DND-41 (cell line): ENCODE measurements at places on chromosomes 12 and 14.

DNA sequence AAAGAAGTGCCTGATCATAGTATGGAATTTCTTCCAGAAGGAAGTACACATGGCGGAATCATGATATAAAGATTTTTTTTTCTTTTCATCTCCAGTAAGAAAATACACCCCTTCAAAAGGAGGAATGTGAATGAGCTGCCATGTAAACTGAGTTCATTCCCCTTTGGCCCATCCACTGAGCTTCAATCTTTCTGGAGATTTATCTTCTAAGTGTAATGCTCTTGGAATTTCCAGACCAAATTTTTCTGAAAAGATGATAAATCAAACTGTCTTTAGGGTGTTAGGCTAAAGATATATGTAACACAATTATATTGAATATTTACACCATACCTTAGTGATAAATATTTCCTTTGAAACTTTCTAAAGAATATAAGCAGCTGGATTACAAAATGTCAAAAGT lies 5.2 kb downstream of the DCN start:
- no peak for DNase-seq

- DNase-seq, result no peak
Measured at GRCh38 chr12:49974231-49974675, 1.5 kb downstream of the AQP6 start.

- no peak for DNase-seq
Measured at GRCh38 chr12:111578276-111578970, 20.7 kb downstream of the ATXN2 start.

DNA sequence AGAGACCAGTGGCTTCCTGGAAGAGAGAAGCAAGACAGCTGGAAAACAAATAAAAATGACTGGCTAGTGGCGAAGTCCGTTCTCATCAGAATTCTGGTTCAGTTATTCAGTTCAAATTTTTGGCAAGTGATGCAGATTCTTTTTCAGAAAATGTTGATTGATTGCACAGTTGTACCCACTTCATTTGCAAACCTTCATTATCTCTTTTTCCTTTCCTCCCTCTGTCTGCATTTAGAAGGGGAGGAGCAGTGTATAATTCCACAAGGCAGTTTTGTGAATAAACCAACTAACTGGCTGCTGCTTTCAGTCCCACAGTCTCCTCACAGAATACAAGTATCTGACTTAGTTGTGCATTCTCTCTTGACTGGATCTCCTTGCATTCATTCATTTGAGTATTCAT lies 417.5 kb downstream of the NPAS3 start:
- no peak for DNase-seq

DNA sequence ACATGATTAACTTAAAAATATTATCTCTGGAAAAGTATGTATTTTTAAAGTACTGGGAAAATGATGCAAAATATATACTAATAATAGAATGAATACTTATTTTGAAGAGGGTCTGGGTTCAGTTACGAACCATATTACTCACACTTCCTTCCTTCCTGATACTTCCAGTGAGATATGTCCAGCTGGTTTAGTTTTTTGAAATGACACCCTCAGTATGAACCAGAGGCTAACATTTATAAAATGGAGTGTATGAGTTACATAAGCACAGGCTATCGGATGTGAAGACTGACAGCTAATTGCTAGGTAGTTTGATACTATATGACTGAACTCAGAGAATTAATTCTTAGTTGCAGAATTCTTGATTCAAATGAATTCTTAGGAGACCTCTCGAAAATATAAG lies 122.9 kb downstream of the OTOGL start:
- DNase-seq, result no peak

GRCh38 chr12:111412007-111412829 lies 6.5 kb downstream of the SH2B3 start:
- peak; percentile 50 for DNase-seq

DNA sequence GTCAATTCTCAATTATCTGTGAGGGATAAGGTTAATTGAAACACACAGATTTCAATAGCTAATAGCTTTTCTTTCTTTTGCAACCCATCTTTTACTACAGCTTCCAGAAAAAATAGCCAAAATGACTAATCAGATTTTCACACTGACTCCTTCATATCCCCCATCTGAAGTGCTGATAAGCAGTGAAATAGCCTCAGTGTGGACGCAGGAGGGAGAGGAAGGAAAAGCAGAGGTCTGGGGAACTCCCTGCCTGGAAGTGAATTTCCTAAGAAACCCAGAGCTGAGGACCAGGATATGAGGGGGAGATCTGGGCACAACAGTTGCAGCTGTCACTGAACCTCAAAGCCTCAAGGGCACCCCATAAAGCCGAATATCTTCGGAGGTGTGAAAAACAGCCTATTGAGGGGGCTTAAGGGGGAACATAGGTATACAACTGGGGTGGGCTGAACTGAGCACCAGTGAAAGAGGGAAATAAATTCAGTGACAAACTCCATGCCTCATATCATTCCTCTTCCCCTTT lies 60.9 kb downstream of the EMP1 start:
- no peak for DNase-seq

DNA sequence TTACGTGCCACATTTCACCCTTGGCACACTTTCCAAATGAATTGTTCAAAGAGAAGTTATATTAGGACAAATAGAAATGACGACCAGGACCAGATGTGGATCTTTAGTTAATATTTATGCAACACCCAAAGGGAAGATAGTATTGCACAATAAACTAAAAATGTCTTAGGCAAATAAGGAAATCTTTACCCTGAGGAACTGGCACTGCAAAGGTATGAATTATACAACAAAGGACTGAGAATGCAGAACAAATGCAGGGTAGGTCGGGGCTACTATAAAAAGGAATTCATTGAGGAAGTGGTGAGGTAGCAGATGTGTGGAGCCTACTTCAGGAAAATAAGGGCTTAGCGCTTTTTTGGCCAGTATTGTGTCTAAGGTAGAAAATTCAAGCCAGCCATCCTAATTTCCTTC lies 3.9 kb upstream of the TMTC2 start:
- DNase-seq, result no peak

DNA sequence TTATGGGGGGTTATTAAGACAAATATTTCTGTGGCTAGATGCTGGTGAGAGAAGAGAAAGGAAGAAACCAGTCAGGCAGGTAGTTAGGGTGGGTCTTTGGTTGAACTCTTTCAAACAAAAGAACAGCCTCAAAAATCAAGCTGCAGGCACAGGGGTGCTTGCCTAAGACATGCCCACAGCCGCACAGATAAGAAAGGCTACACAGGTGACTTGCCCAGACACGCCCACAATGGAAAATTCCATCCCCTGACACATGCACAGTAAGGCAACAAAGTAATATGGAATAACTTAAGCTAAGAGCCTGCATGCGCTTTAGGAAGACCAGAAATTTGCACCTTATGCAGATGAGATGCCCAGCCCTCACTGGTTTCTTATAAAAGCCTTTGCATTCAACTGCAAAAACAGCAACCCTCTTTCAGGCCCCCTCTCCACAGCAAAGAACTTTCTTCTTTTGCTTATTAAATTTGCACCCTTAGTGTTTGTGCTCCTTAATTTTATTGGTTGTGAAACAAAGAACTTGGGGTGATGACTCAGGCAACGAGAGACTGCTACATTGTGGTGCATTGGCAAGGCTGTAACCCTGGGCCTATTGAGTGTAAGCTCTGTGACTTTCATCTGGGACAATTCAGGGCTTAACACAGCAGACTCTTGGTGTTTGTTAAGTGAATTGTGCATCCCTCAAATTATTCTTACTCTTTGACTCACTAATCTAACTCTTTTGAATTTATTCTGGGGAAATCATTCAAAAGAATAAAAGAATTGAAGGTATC lies 149.4 kb downstream of the RPAP3 start:
- DNase-seq, result no peak

GRCh38 chr14:105398726-105399465 lies 558 bp downstream of the TEX22 start:
- peak; percentile 76 for DNase-seq

DNA sequence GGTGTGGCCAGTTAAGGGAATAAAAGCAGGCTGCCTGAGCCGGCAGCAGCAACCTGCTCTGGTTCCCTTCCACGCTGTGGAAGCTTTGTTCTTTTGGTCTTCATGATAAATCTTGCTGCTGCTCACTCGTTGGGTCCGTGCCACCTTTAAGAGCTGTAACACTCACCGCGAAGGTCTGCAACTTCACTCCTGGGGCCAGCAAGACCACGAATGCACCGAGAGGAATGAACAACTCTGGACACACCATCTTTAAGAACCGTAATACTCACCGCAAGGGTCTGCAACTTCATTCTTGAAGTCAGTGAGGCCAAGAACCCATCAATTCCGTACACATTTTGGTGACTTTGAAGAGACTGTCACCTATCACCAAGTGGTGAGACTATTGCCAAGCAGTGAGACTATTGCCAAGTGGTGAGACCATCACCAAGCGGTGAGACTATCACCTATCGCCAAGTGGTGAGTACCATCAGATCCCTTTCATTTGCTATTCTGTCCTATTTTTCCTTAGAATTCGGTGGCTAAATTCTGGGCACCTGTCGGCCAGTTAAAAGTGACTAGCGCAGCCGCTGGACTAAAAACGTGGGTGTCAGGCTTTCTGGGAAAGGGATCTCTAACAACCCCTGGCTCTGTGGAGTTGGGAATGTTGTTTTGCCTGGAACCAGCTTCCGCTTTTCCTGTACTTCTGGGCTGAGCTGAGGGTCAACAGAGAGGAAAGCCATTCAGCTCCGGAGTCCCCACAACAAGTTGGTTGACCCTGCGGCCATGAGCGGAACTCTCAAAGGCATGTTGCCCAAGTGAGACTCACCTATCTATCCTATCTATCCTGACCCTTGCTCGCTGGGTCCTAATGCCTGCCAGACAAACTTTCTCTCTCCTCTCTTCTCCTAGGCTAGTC lies at the start of gene DHRS2:
DHRS2 (plus strand) TSS at position 48 of the 895 bp plus-strand sequence. CDS start 2,501 bp downstream, outside the sequence.
- DNase-seq, result peak; percentile 7

DNA sequence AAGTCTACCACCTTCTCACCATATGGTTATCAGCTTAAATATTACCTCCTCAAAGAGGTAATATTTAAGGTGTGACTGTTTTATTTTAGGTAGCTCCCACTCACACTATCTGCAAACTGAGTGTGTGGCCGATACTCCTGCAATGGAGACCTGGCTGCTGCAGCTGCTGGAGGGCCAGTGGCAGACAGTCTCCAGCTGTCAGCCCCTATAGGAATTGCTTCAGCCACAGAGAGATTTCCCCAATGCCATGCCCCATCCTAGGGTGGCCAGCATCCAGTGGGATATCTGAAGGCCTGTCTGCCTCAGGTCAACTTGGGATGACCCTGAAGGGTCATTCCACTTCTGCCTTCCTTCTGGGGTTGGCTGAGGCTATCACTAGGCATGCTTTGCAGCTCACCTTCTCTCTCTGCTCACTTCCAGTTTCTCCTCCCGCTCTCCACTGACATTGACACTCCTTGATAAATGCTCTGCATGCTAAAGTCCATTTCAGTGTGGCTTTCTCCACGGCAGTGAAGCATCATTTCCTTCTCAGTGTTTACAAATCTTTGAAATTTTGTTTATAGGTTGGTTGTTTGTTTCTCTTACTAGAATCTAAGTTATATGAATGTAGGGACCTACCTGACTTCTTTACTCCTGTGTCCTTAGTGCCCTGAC lies 90.2 kb upstream of the USP44 start:
- no peak for DNase-seq
